Stimulated activated CD8-positive, alpha-beta memory T cell treated with anti-CD3 and anti-CD28 coated beads, Interleukin-15, amount 100 ng/mL, for 4 hours (primary cell): ENCODE measurements at places on chromosomes 4 and X.

DNA sequence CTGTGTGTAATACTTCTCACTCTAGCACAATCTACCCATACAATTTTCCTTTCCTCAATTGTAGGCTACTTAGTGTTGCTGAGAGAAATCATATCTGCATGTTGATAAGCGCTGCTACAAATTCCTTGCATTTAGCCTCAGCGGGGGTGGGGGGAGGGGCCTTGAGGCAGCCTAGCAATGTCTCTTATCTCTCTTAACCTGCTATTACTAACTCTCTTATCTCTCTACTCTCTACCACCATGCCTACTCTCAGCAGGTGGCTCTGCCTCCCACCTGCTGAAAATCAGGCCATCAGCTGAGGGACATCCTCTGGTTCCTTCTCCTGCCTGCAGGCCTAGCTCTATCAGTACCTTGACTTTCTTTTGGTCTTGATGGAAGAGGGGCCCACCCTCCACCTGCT, 98.9 kb downstream of the GPR82 start:
- DNase-seq = no peak

GRCh38 chr4:180423712-180424057, 1819.5 kb upstream of the TENM3 start:
- no peak for DNase-seq

- no peak for DNase-seq
Measured at GRCh38 chr4:6991771-6992557, 51.2 kb upstream of the TADA2B start.

GRCh38 chr4:139631791-139632190, 33.8 kb upstream of the MGST2 start:
- DNase-seq = no peak

DNA sequence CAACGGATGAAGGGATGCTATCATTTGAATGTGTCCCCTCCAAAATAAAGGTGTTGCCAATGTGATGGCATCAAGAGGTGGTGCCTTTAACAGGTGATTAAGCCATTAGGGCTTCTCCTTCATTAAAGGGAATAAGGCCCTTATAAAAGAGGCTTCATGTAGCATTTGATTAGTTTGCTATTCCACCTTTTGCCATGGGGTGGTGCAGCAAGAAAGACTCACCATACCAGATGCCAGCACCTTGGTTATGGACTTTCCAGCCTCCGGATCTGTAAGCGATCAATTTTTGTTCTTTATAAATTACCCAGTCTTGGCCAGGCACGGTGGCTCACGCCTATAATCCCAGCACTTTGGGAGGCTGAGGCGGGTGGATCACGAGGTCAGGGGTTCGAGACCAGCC, 7.9 kb upstream of the SLC25A43 start:
- no peak for DNase-seq

GRCh38 chrX:154013614-154014360, 5.9 kb downstream of the IRAK1 start:
- DNase-seq = no peak

DNA sequence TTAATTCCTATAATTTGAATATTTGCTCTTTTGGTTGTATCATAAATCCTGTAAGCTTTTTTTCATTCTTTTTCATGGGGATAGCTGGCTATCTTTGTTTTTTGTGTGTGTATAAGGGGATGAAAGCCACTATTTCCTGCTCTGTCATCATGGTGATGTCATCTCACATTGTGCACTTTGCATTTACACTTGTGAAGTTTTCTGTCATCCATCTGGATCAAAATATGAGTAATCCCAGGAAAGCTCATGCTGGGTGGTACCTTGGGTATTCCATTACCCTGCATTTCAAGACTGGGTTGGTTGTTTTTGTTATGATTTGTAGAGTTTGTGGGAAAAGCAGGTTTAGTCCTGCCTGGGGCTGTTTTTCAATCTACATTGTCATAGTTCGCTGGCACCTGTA, 367.3 kb downstream of the CHIC1 start:
- DNase-seq = no peak

DNA sequence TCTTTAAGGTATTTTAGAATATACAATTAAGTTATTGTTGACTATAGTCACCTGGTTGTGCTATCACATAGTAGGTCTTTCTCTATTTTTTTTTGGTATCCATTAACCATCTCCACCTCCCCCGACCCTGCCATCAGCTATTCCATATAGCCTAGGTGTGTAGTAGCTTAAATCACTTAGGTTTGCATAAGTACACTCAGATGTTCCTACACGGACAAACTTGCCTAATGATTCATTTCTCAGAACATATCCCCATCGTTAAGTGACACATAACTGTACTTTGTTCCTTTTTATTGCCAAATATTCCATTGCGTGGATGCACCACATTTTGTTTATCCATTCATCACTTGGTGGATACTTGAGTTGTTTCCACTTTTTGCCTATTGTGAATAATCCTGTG, 67.9 kb downstream of the SLAIN2 start:
- no peak for DNase-seq

DNA sequence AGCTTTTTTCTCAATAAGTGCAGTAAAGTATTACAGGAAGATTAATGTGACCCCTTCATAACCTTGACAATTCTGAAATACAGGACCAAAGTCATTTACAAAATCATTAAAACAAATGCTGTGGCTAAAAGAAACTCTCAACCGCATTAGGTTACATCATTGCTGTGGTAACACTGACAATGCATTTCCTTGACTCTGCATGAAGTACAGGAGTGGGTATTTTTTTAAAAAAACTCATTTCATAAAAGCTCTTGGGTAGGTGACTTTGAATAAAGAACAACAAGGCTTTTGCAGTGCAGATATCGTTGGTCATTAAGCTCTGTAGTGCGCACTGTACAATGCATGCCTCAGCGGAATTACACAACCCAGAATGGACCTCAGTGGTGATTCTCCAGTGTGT, 23.4 kb upstream of the XK start:
- DNase-seq = no peak

DNA sequence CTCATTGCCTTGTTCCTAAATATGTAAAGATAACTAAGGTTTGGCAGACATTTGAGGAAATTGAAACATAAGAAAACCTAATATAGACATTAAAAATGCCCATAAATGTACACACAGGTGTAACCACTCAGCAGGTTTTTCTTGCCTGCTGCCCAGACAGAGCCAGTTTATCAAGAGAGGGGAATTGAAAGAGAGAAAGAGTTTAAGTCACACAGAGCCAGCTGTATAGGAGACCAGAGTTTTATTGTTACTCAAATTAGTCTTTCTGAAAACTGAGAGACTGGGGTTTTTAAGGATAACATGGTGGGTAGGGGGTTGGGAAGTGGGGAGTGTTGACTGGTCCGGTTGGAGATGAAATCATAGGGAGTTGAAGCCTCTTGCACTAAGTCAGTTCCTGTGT, 119.0 kb downstream of the CFAP299 start:
- no peak for DNase-seq

GRCh38 chrX:41718481-41719235, 5.3 kb upstream of the GPR82 start:
- no peak for DNase-seq

- no peak for DNase-seq
Measured at GRCh38 chr4:8181119-8181518, 18.0 kb upstream of the SH3TC1 start.

GRCh38 chrX:50327235-50327634, 122.7 kb downstream of the CCNB3 start:
- DNase-seq = no peak

GRCh38 chr4:140152751-140153418, 1.1 kb downstream of the MAML3 start:
- DNase-seq = peak; percentile 6

- no peak for DNase-seq
Measured at GRCh38 chrX:31038575-31039326, 33.1 kb downstream of the FTHL17 start.

DNA sequence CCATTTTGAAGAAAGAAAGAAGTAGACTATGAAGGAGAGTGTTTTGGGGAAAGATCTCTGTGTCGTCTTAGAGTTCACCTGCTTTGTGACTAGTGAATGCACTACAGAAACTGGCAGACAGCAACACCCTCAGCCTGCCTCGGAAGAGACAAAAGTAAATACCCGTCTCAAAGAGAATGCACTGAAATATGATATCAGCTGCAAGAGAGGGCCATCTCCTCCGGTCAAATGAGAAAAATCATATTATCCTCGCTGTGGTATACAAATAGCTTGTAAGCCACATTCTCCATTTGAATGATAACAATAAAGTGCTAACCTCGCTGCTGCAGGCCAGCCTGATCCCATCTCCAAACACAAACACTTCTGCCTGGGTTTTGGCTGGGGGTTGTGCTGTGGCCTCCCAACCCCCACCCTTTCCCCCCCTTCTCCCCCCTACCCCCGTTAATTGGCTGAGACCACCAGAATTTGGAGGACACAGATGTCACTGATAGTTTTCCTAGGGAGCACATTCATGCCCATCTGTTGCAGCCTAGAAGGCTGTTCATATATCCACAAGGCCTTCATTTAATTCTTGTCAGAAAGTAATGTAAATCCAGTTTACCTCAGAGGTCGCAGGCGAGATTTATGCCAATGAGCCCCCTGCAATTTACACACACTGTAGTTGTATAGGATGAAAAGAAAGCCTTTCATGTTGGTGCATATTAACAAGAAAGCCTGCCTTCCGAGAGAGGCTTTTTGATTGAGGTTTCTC, 46.3 kb downstream of the ALPK1 start:
- no peak for DNase-seq

GRCh38 chr4:104966349-104967033, 180.2 kb upstream of the TET2 start:
- no peak for DNase-seq

DNA sequence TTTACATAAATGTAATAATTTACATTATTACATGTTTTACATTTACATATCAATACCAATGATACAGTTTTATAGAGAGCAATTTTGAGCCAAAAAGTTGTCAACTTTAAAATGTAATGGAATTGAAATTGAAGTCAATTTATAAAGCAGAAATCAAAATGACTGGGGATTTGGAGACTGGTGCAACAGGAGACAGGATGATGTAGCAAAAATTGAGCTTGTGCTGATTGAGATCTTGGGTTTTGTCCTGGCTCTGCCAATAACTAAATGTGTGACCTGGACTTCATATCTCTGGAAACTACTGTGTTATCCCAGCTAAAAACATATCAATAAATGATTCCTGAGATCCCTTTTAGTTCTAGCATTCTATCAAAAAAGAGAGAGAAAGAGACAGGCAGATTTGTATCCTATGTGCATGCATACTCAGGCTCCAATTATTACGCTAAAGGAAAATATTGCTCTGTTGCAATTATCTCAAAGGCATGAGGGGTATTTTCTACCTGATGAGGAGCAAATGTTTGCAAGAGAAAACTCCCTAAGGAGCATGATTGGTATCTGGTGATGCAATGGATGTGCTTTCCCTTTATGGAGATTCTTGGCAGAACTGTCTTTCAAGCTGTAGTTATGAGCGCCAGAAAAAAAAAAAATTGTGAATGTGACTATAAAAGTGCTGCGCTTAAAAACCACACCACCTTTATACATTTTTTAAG, 14.7 kb downstream of the EXOC1L start:
- DNase-seq = no peak

DNA sequence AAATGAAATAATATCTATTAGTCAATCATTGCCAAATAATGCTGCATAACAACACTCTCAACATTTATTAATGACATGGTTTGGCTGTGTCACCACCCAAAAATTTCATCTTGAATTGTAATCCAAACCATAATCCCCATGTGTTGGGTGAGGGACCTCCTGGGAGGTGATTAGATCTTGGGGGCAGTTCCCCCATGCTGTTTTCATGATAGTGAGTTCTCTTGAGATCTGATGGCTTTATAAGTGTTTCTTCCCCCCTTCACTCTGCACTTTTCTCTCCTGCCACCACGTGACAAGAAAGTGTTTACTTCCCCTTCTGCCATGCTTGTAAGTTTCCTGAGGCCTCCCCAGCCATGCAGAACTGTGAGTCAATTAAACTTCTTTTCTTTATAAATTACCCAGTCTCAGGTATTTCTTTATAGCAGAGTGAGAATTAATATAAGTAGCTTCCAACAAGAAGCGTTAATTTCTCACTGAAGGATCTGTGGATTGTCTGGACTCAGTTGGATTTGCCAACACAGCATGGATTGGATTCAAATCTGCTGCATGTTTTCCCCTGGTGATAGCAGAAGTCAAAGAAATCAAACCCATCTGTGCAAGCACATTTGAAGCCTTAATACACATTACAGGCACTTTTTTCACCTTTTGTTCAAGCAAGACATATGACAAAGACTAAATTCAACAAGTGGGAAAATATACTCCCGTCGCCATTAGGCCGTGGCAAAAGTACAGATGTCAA, 216.6 kb downstream of the PDGFC start:
- DNase-seq = no peak

- no peak for DNase-seq
Measured at GRCh38 chr4:21688596-21689265, 259.8 kb downstream of the KCNIP4 start.

DNA sequence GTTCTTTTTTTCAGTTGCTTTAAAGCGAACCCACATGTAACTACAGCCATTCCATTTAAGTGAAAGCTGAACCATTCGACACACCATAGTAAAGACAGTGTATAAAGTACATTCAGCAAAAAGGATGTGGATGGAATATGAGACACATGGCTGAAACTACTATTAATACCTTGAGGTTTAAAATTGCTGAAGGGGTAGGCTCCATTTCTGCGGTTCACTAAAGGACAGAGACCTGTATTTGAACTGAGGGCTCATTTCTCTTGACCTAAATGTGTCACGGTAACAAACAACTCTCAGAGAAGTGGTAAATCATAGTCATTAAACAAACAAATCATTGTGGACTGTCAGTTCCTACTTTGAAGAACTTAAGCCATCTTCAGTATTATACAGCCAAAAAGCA, 1085.6 kb upstream of the TENM3 start:
- no peak for DNase-seq

DNA sequence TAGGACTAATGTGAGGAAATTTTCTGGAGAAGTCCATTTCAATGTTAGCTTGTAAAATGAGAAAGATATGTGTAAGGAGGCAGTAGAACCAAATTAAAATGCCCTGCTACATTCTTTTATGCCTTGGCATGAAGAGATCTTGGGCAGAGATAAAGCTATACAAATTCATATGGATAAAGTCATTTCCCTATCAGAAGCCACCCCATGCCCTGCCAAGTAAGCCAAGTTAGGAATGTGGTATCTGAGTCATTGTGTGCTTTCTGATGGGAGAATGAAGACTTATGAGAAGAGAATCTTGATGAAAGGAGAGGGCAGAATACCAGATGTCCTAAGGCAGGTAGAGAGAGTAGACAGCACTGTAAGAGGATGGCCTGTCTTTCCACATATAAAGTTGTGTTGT, 83.7 kb downstream of the TEX13A start:
- no peak for DNase-seq

DNA sequence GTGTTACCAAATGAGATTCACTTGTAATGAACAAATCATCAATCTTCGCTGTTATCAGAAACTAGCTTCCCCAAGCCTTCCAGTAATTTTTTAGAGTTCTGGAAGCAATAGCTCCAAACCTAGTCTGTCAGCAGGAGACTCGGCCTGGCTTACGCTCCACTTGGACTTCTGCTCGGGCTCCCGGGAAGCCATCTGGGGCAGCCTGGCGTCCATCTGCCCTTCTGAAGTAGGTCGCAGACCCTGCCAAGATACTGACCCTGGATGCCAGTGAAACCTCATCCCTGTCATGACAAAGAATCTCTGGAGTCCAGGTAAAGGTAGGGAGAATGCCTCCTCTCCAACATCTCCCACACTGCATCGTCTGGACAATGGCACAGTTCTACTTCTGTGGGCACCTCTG, 493.8 kb upstream of the ZFP42 start:
- no peak for DNase-seq
